Posterior vena cava (tissue), 2 donors: ENCODE measurements at places on chromosomes 6 and 20. TPM values are rescaled to one million over a fixed set of nuclear protein-coding genes. Genes with fewer than 3 reads are reported as not detected.

BMP5 gene
- total RNA-seq = 0.32 TPM

CYP24A1 gene
- not detected for total RNA-seq

GSTA2 gene
- total RNA-seq = not detected

RBM24 gene
- 23.6 TPM for total RNA-seq

SMIM28 gene
- total RNA-seq = not detected

SLC17A1 gene
- total RNA-seq = not detected
